ENCODE measurements at places on chromosomes 3 and 15.

GRCh38 chr15:37931321-37931720, 3.1 kb upstream of the TMCO5A start:
- no peak for DNase-seq

- peak; percentile 49 for DNase-seq
Measured at GRCh38 chr3:64530434-64531049, 157.3 kb downstream of the ADAMTS9 start.

GRCh38 chr3:52062505-52062904, 6.1 kb upstream of the DUSP7 start:
- DNase-seq: peak; percentile 91

DNA sequence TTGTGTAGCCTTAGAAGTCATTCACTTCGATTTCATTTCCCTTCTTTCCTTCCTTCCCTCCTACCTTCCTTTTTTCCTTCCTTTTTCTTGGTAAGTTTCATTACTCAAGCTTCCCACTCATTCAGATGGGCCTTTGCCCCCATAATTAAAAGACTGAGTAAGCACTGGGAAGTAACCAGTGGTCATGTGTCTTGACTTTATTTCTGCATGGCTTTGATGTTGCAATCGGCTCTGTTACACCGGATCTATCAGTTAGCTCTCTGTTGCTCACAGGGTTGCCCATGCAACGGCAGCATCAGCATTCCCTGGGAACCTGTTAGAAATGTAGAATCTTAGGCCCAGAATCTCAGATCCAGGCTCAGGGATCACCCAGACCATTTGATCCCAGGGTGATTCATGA, 25.6 kb upstream of the LARS2 start:
- no peak for DNase-seq

- no peak for DNase-seq
Measured at GRCh38 chr3:158864492-158864891, 62.6 kb downstream of the MFSD1 start.

DNA sequence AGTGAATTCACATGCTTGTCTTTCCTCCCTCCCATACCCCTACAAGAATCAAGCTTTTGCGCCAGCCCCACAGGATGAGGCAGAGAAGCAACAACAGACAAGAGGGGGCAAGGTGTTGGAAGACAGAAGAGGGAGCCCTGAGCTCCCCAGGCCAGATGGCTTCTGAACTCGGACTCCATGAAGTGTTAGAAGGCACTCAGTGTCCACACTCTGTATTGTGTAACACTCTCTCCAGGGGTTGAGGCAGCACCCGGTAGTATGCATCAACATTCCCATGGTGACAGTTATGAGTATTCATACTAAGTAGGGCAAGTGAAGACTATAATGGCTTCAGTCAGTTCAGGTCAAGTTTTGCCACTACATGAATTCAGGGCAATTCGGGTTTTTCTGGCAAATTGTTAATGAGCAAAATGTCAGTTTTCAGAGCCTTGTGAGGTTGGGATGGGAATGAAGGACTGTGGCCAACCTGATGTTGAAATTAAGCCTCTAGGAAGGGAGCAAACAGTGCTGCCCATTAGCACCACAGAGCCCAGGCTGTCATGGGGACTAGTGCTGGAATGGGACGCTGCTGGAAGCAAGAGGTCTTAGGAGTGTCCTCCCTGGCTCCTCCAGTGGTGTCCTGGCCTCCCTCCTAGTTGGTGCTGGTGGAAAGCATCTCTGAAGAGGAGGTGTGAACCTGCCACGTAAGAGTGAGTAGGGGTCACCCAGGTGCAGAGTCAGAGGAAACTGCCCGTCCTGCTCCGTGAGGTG, 79.4 kb downstream of the KLF15 start:
- DNase-seq: no peak

- DNase-seq: no peak
Measured at GRCh38 chr3:23254282-23254681, 51.2 kb downstream of the UBE2E2 start.

DNA sequence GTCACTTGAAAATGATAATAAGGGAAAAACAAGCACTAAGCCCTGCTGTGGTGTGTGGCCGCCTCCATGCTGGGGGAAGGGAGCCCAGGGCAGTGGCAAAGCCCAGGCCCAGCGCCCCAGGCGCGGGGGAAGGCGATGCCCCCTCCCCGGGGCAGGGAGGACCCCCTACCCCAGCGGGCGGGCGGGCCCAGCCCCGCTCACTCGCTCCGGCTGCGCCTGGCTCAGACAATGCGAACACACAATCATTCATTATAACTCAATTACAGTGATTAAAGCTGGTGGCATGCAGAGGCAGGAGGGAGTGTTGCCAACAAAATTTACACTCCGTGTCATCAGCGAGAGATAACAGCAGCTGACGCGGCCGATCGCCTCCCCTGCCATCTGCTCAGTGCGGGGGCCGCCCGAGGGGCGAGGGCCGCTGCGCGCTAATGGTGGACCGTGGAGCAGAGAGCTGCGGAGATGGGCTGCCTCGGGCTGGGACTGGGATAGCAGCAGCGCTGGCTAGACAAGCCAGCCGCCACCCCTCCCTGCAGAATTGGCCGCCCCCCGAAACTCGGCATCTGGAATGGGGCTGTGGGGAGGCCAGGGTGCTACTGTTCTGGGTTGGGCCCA, 64.1 kb downstream of the TLE3 start:
- DNase-seq: no peak

DNA sequence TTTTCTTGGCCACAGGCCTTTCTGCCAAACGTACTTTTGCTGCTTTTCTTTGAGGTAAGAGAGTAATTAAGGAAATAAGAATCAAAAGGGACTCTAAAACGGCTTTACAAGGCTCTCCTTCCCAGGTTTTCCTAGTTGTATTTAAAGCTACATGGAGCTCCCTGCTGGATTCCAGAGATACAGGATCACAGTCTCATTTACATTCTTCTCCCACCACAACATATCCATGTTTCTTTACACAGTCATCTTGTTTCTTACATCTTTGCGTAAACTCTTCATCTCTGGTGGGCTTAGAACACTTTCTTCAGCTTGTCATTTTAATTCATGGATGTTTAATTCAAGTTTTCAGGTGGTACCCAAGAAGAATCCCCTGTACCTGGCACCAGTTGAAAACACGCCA, 117.6 kb upstream of the BFSP2 start:
- DNase-seq: peak; percentile 48

DNA sequence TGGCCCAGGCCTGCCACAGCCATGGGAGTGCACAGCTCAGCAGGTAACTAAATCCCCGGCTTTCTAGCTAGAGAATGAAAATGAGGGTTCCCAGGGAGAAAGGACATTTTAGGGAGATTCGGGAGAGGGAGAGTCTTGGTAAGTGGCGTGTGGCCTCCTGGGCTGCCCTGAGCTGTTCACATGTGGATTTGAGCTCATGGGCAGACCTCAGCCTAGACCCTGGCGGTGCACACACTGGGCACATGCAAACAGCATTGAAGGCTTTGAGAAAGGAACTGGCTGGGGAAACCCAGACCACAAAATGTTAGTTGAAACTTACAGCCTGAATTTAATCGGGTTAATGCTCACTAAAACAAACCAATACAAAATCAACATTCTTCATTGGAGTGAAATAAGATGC, 72.4 kb downstream of the TFRC start:
- DNase-seq: no peak

GRCh38 chr15:58015565-58015964, 49.9 kb downstream of the ALDH1A2 start:
- peak; percentile 56 for DNase-seq

GRCh38 chr15:77834276-77834990, 201.7 kb upstream of the LINGO1 start:
- no peak for DNase-seq

DNA sequence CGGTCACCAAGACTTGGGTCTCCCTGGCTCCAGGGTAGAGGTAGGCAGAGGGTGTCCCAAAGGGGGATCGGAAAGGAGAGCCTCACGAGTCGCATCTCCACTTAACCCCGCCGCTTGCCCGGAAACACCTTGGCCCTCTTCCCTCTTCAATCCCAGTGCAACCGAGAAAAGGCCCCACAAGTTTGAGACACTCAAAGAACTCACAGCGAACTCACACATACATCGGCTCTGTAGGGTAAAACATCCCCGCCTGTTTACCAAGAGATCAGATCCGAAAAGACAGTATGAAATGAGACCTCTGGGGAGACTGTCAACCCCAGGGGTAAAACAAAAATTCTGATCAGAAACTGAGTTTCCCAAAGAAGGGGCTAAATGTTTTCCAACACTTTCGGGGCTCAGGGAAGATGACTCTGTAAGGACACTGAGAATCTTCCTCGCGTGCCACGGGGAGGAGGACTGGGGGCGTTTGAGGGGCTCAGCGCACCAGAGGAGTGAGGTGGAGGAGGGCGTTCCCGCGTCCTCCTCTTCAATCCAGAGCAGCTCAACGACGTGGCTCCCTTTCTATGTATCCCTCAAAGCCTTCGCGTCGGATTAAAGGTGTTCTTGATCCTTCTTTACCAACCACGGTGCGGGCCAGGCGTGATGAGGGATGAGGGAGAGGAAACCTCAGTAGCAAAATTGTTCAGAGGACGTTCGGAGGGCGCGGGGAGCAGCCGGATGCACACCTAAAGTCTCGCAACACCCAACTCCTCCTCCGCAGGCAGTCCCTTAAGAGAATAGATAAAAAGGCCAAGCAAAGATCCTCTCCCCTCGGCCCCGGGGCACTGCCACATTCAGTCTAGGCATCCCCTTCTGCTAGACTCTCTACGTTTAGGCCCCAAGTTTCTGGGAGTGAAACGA, 3.7 kb downstream of the WNT5A start:
- no peak for DNase-seq

- peak; percentile 45 for DNase-seq
Measured at GRCh38 chr3:135982922-135983581, 17.5 kb downstream of the PPP2R3A start.

DNA sequence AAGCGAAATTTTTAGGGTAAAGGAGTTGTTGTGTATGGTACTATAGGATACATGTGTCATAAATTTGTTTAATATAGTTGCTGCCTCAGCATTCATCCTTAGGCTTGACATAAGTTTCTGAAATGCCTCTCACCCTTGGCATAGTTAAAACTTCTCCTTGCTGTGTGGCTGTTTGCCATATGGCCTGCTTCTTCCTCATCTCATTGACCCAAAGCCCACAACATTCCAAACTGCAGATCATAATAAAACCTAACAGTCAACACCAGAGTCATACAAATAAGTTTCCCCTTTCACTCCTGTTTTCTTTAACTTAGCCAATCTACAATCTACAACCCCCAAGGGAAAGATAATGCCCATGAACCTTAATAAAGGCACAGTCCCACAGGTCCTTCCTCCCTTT, 136.6 kb downstream of the TMCC1 start:
- DNase-seq: peak; percentile 48

DNA sequence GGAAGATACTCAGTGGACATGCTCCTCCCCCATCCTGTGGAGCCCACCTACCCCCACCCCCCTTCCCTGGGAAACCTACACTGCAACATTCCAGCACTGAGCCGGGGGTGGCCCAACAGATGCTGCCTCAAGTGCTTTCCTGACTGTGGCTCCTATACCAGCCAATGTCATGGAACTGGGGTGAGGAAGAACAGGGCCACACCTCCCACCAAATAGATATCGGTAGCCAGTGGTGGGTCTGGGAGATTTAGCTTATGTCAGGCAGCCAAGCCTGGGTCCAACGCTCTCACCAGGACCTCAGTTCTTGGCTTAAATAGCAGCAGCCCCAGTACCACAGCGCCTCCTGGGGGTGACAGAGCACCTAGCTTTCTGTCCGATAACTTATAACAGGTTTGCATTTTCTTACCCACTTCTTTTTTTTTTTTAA, 30.3 kb downstream of the CDC25A start:
- DNase-seq: peak; percentile 64
